ENCODE measurements at places on chromosomes 7 and 10.

- DNase-seq = no peak
Measured at GRCh38 chr10:44416021-44416771, 31.3 kb upstream of the CXCL12 start.

- no peak for DNase-seq
Measured at GRCh38 chr10:9219860-9220259, 1165.4 kb downstream of the GATA3 start.

- no peak for DNase-seq
Measured at GRCh38 chr7:139752604-139753003, 25.2 kb downstream of the HIPK2 start.

- no peak for DNase-seq
Measured at GRCh38 chr10:126052171-126052570, 155.8 kb downstream of the FANK1 start.

DNA sequence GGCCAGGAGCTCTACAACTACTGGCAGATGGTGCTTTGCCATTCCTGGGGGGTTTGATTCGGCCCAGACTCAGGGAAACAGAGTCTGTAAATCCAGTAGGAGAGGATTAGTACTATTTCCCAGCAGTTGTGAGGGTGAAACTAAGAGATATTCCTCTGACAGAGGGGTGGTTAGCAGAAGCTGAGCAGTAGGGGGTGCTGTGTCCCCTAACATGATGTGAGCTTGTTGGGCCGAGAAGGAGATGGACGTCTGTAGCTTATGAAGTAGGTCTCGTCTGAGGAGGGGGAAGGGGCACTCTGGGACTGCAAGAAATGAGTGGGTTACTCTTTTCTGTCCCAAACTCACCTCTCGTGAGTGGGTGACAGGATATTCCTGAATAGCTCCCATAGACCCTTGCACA lies 179.2 kb upstream of the MBL2 start:
- no peak for DNase-seq

DNA sequence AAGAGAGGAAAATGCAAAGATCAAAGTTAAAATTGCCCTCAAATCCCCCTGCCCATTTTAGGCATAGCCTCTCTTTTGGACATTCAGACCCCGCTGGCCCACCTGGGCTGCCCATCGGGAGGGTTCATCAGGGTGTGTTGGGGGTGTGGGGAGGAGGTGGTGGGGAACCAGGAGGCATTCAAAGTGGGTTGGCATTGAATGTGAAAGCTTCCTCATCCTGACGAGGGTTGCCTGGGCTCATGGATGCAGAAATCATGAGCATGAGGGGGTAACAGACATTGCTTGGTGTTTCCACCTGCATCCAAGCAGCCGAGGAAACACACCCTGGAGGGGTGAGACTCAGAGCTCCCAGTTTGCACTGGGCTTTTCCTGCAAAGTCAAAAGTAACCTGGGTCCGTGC lies 20.6 kb downstream of the BTBD16 start:
- DNase-seq = no peak

Measured in T follicular helper cell (primary cell).